ENCODE measurements at places on chromosomes 2 and 18.

- DNase-seq, result no peak
Measured at GRCh38 chr2:215493376-215493775, 57.5 kb upstream of the FN1 start.

DNA sequence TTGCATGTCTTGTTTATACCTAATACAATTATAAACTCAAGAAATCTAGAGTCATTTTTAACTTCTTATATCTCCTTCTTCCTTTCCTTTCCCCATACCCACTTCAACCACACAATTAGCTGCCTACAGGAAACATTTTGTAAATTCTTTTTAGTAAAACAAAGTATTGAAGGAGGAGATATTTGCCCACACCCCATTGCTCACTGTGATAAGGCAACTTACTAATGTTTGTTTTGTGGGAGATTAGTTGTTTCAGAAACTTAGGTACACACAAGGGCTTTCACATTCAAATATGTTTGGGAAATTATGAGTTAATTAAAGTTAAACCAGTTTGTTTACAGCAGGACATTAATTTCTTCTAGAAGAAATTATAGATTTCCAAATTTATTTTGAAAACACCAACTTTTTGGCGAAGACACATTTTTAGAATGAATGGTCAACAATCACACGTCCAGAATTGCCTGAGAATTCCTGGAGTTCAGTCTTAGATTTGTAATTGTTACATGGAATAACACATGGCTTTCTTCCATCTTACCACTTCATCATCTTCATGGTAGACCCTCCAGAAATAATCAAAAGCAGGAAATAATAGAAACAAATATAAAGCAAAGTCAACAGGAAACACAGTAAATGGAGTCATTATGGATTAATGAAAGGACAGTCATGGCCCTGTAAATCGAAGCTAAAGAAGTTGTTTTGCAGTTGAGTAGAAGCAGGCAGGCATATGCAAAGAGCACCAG lies 62.5 kb upstream of the RAB27B start:
- no peak for DNase-seq

DNA sequence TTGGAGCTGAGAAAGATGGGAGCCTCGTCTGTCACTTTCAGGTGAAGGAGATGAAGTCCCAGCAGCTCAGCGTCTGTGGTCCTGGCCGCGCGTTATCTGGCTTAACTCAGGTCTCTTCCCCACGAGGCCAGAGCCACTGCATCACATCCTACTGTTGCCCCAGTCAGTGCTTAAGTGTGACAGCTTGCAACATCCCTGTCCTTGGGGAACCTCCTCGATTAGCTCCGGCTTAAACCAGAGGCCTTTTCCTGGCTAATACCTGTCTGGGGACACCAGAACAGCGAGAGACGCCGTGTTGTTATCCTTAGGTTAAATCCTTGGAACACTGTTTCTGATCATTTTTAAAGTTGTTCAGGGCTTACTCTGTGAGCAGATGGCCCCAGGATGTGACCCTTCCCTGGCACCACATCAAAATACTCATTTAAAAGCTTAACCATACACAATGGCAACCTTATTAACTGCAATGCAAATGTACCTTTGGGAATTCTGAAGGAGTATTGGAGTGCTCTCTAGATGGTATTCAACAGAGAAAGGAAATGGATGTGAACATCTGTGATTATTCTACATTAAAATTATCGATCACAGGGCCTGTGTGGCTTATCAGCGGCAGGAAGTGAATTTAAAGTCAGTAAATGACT lies 61.2 kb upstream of the SPP2 start:
- DNase-seq, result peak; percentile 18

- no peak for DNase-seq
Measured at GRCh38 chr2:144240656-144241339, 279.1 kb downstream of the ZEB2 start.

GRCh38 chr2:159938395-159938794 lies 124.0 kb downstream of the PLA2R1 start:
- DNase-seq, result no peak

DNA sequence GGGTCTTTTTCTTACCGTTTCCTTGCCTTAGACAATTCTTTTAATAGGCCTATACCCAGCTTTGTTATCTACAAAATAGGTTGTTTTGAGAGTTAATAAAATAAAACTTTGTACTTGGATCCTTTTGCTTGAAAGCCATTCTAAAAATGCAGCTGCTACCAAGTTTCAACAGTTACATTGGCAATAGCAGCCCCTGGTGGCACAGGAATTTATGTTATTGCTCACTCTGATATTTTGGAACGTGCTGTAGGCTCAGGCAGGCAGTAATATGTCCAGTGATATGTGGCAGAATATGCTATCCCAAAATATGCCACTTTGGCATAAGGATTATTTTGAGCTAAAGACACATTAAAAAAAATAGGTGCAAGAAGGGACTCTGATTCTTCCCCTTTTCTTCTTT lies 6.7 kb upstream of the COMMD1 start:
- no peak for DNase-seq

GRCh38 chr2:127195140-127196074 lies 24.7 kb downstream of the CYP27C1 start:
- DNase-seq, result no peak

DNA sequence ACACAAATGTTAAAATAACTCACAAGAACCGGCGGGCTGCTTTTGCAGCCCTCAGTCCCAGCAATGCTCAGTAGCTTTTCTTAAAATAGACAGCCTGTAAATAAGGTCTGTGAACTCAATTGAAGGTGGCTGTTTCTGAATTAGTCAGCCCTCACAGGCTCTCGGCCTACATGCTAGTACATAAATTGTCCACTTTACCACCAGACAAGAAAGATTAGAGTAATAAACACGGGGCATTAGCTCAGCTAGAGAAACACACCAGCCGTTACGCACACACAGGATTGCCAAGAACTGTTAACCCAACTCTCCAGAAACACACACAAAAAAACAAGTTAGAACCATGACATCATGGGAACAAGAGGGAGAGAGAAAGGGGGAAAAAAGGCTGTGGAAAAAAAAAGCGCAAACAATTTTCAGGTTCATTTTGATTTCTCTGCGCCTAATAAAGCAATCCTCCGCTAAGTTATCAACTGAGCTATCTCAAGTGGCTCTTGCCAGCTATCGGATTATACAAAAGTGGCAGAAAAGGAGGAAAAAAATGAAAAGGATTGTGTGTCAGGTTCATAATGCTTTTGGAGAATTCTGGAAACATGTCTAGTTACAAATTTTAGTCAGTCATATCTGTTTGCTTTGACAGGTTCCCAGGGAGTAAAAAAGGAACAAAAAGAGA lies 89.1 kb downstream of the ZEB2 start:
- no peak for DNase-seq

DNA sequence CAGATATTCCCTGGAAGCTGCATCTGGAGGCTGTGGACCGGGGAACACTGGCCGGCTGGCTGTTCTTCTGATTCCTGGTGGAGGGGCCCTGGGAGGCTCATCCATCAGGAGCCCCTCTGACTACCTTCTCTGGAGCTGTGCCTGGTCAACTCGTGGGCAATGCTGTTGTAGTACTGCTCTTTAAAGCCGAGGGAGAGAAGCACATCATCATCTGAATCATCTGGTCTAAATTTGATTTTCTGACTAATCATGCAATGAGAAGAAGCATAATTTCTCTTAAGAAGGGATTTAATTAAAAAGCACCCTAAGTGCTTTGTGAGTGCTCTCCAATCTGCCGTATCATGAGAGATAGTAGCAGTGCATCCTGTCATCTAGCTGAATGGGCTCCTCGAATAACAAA lies 229.5 kb downstream of the FHOD3 start:
- DNase-seq, result no peak

DNA sequence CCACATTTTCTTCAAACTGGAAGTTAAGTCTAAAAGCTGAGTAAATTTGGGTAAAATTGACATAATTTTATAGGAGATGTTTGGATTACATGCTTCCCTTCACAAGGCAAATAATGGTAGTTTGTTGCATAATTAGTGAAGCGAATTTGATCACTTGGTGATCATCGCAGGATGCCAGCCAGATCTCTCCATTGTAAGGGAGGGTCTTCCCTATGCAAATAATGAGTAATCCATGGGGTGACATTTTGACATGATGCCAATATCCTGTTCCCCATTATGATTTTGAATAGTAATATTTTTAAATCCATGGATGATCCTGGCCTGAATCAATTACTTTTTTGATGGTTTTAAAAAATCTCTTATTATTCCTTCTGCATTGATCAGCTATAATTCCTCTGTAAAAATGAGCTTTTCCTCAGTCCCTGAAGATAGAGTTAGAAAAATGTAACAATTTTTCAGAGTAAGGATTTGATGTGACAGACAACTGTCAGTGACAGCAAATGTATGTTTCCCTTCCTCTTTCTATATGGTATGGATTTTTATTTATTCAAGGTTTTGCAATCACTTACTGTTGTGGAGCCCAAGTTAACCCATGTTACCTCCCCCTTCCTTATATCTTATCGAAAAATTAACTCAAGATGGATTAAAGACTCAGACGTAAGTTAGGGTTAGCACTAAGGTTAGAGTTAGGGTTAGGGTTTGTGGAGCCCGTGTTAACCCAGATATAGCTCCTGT lies 21.4 kb downstream of the CCL20 start:
- no peak for DNase-seq

DNA sequence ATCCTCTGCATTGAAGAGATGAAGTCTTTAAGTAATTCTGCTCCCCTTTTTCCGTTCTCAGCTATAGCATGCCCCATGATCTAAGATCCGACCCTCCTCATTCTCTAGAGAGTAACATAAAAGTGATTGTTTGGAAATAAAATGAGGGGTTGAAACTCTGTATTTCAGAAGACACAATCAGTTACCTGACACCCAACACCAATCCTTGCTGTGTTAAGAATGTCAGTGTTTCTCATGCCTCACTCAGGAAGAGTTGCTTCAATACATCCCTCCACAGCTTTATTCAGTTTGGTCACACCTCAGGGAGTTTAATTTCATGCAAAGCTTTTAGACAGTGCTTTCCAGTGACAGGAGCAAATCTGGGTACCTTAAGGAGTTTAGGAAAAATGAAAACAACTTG lies 49.9 kb upstream of the RBBP8 start:
- DNase-seq, result no peak

DNA sequence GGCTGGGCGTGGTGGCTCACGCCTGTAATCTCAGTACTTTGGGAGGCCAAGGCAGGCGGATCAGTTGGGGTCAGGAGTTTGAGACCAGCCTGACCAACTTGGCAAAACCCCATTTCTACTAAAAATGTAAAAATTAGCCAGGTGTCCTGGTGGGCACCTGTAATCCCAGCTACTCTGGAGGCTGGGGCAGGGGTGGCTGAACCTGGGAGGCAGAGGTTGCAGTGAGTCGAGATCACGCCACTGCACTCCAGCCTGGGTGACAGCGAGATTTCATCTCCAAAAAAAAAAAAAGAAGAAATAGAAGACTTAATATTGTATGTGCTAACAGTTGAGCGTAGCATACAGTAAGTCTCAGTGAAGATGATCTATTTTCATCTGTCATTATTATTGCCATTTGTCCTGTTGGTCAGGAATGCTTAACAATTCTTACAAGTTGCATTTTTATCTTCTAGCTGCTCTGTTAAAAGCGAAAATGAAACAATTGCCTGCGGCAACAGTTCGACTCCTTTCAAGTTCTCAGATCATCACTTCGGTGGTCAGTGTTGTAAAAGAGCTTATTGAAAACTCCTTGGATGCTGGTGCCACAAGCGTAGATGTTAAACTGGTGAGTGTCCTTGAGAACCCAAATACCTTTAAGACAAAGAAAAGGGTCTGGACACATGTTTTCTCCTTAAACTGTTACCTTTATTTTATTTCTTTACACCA lies 7.2 kb downstream of the PMS1 start:
- DNase-seq, result peak; percentile 28

DNA sequence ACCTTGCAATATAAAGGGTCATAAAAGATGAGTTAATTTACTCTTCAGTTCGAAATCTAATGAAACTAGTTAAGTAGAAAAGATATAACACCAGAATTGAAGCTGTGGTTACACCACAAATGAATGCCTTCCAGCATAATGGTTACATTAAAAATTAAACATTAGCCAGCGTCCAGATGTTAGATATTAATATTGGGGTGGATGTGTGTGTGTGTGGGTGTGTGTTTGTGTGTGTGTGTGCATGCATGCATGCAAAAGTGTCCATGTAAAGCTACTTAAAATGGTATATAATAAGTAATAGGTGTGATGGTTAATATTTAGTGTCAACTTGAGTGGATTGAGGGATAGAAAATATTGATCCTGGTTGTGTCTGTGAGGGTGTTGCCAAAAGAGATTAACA lies 170.4 kb upstream of the FN1 start:
- DNase-seq, result no peak

All from activated CD8-positive, alpha-beta T cell treated with anti-CD3 and anti-CD28 coated beads, Interleukin-2, amount 10 ng/mL, durations not matched to agents 7 days and 5 days (primary cell).